ENCODE measurements at places on chromosomes 5 and 9. TPM values are rescaled to one million over a fixed set of nuclear protein-coding genes. Genes with fewer than 3 reads are reported as not detected.

The SCGB3A1 gene
- total RNA-seq: not detected

The ESM1 gene
- total RNA-seq: not detected

The GDA gene
- not detected for total RNA-seq

The SLC1A3 gene
- not detected for total RNA-seq

The CATSPER3 gene
- 1.1 TPM for total RNA-seq

The CKMT2 gene
- total RNA-seq: not detected

The NR5A1 gene
- not detected for total RNA-seq

The NOXA1 gene
- total RNA-seq: 1.2 TPM

The PLEKHG4B gene
- total RNA-seq: not detected

The SEMA5A gene
- total RNA-seq: 0.10 TPM

The TLR4 gene
- 0.15 TPM for total RNA-seq

The PCDHAC2 gene
- not detected for total RNA-seq

The HNRNPH1 gene
- total RNA-seq: 954 TPM

The TGFBI gene
- total RNA-seq: 0.36 TPM

The SOX30 gene
- 0.12 TPM for total RNA-seq

The OGN gene
- total RNA-seq: not detected

The GARIN3 gene
- not detected for total RNA-seq

The PCDHGB6 gene
- total RNA-seq: 0.05 TPM

The MAP1B gene
- total RNA-seq: 0.02 TPM

The FAM81B gene
- not detected for total RNA-seq

The PFDN1 gene
- total RNA-seq: 63.4 TPM

The PALM2AKAP2 gene
- not detected for total RNA-seq

The SOHLH1 gene
- total RNA-seq: not detected

The NOTCH1 gene
- total RNA-seq: 66.7 TPM

The TOPORS gene
- 14.1 TPM for total RNA-seq

The THBS4 gene
- 0.26 TPM for total RNA-seq

The SAPCD2 gene
- 25.2 TPM for total RNA-seq

The MSX2 gene
- total RNA-seq: not detected

The TICAM2 gene
- 0.68 TPM for total RNA-seq

The ALDOB gene
- total RNA-seq: not detected

The DDX4 gene
- total RNA-seq: 0.23 TPM

The IL4 gene
- 1.2 TPM for total RNA-seq

The DOLK gene
- total RNA-seq: 9.0 TPM

The ABLIM3 gene
- not detected for total RNA-seq

The PRDM9 gene
- total RNA-seq: not detected

The NEUROG1 gene
- total RNA-seq: not detected

The IL13 gene
- 2.7 TPM for total RNA-seq

The IL3 gene
- not detected for total RNA-seq

The PCDHAC1 gene
- total RNA-seq: not detected

The GRM6 gene
- not detected for total RNA-seq

The RELL2 gene
- total RNA-seq: 25.3 TPM

The SLC36A3 gene
- not detected for total RNA-seq

The NEURL1B gene
- total RNA-seq: 6.8 TPM

The SPATA31C1 gene
- not detected for total RNA-seq

The ANKRD18A gene
- total RNA-seq: 3.3 TPM

The CAMK2A gene
- total RNA-seq: not detected

The SCGB3A2 gene
- total RNA-seq: not detected

The IFNA21 gene
- not detected for total RNA-seq

The DMRT3 gene
- total RNA-seq: not detected

The LEAP2 gene
- 4.0 TPM for total RNA-seq

The LRRC14B gene
- not detected for total RNA-seq

The PCDHB10 gene
- total RNA-seq: not detected

The PCDHB8 gene
- not detected for total RNA-seq

The TOR4A gene
- total RNA-seq: 8.6 TPM

The TAF11L10 gene
- not detected for total RNA-seq

The LCN15 gene
- total RNA-seq: not detected

The SHOC1 gene
- not detected for total RNA-seq

Measured in activated naive CD4-positive, alpha-beta T cell treated with anti-CD3 and anti-CD28 coated beads, Interleukin-2, amount 10 ng/mL, durations not matched to agents 5 hours and 36 hours (primary cell).